ENCODE measurements at places on chromosomes 13 and 19. TPM values are rescaled to one million over a fixed set of nuclear protein-coding genes. Genes with fewer than 3 reads are reported as not detected.

The LMTK3 gene
- under 0.01 TPM for total RNA-seq

The ZNF180 gene
- 6.4 TPM for total RNA-seq

The C19orf67 gene
- total RNA-seq, result not detected

The MAST1 gene
- total RNA-seq, result 1.3 TPM

The KLK5 gene
- total RNA-seq, result not detected

The BORA gene
- total RNA-seq, result 4.8 TPM

The SGCG gene
- 1.5 TPM for total RNA-seq

The CAPS gene
- 7.3 TPM for total RNA-seq

The FXYD1 gene
- total RNA-seq, result 4.5 TPM

The DENND1C gene
- total RNA-seq, result not detected

The ACTMAP gene
- 0.51 TPM for total RNA-seq

The OSCAR gene
- total RNA-seq, result under 0.01 TPM

The CEACAM8 gene
- total RNA-seq, result not detected

The OR10H5 gene
- not detected for total RNA-seq

The ZNF536 gene
- 0.50 TPM for total RNA-seq

The C19orf38 gene
- total RNA-seq, result 1.3 TPM

The GIPC3 gene
- under 0.01 TPM for total RNA-seq

The VSIG10L gene
- total RNA-seq, result 0.26 TPM

The ZNF813 gene
- total RNA-seq, result 3.9 TPM

The CYP4F2 gene
- total RNA-seq, result not detected

The GPR4 gene
- total RNA-seq, result not detected

The ZNF304 gene
- total RNA-seq, result 13.7 TPM
